ENCODE measurements at places on chromosomes 1 and 21.

DNA sequence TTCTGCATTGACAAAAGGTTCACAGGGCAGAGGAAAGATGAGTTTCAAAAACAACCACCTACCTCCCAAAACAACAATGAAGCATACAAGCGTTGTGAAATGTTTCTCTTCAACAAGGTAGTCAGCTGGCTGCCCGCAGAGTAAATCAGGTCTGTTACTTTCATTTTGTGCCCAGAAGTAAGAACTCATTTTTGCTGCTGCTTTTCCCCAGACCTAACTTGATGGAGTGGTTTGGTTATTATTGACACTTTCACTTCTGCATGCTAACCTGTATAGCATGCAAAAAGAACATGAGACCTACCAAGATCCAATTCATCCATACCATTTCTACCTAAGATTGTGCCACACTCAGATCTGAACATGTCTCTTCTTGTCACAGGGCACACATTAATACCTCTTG, 1.3 kb downstream of the SLC9C2 start:
- DNase-seq = no peak

DNA sequence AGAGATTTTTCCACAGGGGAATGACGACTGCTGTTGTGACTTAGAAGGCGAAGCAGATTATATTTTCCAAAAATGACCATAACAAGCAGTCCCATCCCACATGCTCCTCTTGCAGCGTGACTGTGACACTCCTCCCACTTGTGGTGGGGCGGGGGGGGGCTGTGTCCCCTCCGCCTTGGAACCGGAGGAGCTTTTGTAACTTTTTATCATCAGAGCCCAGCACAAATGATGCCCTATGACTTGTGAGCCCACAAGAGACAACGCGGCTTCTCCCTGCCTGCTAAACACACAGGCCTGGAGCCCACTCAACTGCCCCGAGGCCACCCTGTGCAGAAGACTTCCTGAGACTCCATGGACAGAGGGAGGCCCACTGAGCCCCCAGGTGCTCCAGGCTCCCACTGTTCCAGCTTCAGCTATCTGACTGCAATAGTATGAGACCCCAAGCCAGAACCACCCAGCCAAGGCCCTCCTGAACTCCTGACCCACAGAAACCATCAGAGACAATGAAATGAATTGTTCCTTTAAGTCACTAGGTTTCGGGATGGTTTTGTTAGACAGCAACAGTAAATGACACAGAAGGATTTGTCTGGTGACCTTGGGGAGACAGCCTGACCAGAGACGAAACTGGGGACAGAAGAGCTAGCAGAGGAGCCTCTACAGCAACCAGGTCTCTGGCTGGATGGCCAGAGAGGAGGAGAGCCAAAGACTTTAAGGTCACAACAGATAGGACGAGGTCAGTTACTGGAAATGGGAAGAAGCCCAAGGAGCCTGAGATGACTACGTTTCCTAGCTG, 58.8 kb downstream of the CAPZB start:
- peak; percentile 46 for DNase-seq

DNA sequence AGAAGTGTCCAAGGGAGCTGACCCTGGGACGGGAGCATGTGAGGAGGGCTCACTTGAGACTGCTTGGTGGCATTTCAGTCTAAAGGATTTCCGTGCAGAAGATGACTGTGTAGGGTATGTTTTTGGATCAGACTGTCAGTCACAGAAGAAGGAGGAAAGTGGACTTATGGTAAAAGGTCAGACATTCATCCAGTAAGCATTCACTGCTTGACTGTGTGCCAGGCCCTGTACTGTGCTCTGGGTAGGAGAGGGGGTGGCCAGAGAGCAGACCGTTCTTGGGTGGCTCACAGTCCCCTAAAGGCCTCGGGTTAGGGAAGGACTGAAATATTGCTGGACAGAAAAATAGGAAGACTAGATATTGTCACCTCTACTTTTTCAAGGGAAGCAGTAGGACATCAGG, 2.1 kb upstream of the SERINC2 start:
- no peak for DNase-seq

DNA sequence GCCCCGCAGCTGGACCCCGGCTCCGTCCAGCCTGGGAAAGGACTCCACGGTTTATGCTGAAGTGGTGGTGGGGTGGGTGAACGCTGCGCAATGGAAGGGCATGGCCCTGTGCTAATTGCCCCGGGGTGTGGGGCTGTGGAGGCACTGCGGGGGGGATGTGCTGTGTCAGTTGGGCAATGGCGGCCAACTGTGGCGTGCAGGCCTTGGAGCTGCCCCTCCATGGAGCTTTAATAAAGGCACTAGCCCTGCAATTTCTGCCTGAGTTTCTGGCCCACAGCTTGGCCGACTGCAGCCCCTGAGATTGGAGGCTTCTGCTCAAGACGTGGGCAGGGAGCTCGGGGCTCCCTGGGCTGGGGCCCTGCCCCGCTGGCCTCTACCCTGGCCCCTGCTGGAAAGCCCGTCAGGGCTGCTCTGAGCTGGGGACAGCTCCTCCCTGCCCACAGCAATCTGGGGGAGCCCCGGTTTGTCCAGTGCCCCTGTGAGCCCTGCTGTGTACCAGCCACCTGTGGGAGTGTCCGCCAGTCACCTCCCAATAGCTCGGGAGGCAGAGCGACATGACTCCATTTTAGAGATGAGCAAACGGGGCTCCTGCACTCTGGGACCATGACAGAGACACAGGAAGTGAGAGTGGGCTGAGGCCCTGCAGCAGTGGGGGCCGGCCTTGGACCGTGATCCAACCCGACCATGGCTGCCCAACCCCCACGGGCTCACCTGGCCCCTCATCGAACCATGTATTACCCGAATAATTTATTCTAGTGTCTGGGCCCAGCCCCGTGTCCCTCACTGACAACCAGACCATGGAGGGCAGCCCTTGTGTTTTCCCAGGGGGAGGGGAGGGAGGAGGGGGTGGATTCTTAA, 8.7 kb upstream of the TNFRSF14 start:
- no peak for DNase-seq

- DNase-seq = no peak
These were observed 5.1 kb downstream of the FCRL2 start for GRCh38 chr1:157771661-157772425.

- no peak for DNase-seq
These were observed 43.3 kb downstream of the VPS26C start for GRCh38 chr21:37223804-37224345.

DNA sequence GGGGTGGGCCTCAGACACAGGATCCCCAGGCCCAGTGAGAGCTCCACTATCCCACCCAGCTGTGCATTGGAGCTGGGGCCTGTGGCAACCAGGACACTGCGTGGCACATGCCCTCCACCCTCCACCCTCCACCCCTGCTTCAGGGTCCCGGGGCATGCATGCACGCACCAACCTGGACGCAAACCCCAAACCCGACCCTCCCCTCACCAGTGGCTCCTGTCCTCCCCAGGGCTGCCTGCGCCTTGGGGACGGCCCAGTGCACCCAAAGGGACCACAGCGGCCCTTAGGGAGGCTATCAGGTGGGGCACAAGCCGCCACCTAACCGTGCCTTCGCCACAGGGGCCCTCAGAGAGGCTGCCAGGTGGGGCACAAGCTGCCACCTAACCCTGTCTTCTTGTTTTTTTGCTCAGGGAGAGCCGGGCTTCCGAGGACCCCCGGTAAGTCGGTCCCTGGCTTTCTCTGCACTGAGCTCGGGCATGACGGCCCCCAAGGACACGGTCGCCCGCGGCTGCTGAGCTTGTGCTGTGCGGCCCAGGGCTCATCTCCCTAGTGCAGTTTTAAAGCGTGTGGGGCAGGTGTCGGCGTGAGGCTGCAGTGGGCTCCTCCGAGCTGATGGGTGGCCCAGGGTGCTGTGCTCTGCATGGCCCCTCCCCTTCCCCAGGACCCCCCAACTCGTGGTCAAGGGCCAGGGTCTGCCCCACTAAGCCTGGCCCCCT, 47.9 kb downstream of the SLC19A1 start:
- no peak for DNase-seq

- no peak for DNase-seq
These were observed 2.6 kb downstream of the RNF220 start for GRCh38 chr1:44407430-44408211.

DNA sequence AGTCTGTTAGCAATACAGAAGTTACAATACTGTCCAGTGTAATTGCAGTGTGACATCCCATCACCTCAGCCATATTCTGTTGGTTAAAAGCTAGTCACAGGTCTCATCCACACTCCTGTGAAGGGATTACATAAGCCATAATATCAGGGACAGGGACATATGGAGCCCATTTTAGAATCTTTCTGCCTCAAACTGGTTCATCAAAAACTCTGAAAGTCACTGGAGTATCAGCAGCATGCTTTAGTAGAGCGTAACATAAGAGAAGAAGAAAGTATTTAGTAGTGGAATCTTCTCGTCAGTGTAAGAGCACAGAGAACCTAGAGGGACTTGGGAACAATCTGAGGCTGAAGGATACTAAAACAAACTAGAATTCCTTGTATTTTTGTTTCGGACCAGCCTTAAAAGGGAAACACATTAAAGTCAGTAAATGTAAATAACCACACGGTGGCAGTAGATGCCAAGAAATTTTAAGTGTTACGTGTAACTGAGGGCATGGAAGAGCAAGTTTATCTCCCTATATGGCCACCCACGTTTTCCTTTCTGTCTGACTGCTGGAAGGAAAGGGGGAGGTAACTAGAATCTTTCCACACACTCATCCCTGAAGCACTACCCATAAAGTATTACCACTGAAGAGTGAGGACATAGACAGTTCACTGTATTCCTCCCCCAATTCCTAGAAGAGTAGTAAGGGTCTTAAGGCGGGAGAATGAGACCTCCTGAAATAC, 41.6 kb upstream of the AGL start:
- no peak for DNase-seq

- DNase-seq = no peak
These were observed 125.7 kb upstream of the PBX1 start for GRCh38 chr1:164433141-164433817.

GRCh38 chr1:109482242-109482641, 1.5 kb upstream of the ATXN7L2 start:
- no peak for DNase-seq

DNA sequence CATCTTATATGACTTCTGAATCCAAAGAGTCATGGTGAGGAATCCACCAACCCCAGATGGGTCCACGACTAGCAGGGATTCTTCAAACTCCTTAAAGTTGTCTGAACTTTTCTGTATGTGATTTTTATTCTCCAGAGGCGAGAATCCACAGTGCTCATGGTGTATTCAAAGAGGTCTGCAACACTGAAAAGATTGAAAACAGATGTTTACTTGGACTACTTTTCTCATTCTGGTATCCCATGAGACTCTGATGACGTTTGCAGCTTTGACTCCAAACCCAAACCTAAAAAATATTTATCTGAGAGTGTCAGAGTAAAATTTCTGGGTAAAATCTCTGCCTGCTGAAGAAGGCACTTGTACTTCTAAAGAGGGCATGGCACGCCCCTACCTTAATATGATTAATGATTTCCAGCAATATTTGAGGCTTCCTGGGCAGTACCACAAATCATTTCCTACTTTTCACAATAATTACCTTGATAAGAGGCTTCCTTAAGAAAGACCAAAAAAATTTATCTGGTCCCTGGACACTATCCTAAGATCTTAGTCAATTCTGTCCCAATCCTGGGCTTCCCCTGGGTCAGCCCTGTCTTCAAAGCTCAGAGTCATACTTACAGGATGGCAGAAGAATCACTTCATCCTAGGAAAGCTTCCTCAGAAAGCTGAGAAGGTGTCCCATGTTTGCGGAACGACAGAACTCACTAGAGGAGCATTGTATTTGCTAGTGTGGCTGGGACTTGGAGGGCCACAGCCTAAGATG, 76.5 kb upstream of the MAP10 start:
- DNase-seq = no peak

DNA sequence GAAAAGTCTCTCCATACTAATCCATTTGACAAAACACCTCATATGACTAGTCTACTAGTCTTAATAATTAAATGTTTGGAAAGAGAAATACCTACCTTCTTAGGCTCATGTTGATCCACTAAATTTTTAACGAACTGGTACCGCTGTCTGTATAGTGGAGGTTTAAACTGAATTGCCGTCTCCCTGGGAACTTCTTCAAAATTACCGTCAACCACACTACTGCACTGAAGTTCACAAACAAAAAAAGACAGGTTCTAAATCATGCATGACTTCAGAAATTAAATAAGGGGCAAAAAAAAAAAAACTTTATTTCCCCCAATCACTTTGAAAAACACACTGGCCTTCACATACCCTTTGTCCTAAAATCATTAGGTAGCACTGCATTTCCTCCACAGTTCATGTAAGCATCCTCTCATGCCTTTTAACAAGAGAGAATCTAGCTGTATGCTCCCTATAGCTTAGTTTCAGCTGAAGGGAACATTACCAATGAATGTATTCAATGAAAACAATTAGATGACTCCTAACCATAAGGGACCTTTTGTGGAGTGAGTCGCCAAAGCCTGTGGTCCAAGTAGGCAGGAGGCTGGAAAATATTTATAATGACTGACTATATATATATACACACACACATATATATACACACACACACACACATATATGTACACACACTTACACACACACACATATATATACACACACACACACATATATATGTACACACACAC, 3.4 kb downstream of the HENMT1 start:
- no peak for DNase-seq

- no peak for DNase-seq
These were observed 77.9 kb downstream of the PLPP3 start for GRCh38 chr1:56501426-56501825.

GRCh38 chr1:13707164-13707563, 7.2 kb downstream of the PRDM2 start:
- DNase-seq = no peak

DNA sequence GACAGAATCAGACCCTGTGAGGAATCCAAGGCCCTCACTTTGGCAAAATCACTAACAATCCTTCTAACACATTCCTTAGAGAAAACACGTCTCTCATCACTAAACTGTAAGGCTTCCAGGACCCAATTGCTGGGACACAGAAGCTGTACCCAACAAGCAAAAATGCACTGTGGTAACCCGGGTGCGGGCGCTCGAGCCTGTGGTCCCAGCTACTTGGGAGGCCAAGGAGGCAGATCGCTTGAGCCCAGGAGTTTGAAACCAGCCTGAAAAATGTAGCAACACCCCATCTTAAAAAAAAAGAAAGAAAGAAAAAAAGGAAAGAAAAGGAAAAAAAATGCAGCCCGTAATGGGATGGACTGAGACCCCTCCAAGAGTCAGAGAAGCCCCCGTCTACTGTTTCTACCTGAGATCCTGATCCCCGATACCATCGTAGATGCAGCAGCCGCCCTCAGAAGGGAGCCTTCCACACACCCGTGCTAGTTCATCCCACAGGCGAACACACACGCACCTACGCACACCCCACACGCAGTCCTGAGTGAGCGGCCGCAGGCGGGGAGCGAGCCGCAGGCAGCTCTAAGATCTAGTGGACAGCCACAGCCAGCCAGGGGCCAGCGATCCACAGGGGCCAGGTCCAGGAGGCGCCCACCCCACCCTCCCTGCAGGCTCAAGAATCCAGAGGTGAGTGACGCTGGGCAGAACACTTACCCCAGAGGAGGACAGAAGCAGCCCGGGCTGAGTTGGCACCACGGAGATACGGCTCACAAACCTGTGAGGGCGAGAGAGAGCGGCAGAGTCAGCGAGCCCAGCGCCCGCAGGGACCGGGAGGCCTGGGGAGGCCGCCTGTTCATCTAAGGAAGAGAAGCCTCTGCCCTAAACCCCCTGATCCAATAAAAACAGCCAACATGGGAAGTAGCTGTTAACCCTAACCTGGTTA, 20.1 kb downstream of the WDR4 start:
- no peak for DNase-seq

- DNase-seq = no peak
These were observed 1.7 kb upstream of the GFI1 start for GRCh38 chr1:92488416-92488815.
